ENCODE measurements at places on chromosomes 1 and 21.

GRCh38 chr1:17743008-17743647 lies 12.0 kb upstream of the ACTL8 start:
- no peak for DNase-seq

DNA sequence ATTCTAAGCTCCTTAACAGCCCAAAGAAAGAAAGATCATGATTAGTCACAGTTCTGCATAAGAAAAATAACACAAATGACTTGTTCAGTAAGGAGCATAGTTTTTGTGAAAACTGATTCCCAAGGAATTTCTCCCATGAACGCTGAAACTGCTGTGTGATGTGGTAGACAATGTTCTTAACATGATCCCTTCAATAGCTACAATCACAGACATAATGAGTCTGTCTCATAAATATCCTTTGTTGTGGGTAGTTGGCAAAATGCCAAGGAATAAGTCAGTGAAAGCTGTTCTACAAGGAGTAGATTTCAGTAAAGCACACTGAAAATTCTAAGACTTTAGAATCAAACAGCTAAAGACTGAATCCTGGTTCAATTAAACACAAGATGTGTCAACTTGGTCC lies 404.8 kb downstream of the HLX start:
- DNase-seq: no peak

- DNase-seq: no peak
Observed at GRCh38 chr1:42210421-42211133, 46.0 kb upstream of the GUCA2A start.

- no peak for DNase-seq
Observed at GRCh38 chr1:228151180-228151925, 1.6 kb downstream of the GJC2 start.

DNA sequence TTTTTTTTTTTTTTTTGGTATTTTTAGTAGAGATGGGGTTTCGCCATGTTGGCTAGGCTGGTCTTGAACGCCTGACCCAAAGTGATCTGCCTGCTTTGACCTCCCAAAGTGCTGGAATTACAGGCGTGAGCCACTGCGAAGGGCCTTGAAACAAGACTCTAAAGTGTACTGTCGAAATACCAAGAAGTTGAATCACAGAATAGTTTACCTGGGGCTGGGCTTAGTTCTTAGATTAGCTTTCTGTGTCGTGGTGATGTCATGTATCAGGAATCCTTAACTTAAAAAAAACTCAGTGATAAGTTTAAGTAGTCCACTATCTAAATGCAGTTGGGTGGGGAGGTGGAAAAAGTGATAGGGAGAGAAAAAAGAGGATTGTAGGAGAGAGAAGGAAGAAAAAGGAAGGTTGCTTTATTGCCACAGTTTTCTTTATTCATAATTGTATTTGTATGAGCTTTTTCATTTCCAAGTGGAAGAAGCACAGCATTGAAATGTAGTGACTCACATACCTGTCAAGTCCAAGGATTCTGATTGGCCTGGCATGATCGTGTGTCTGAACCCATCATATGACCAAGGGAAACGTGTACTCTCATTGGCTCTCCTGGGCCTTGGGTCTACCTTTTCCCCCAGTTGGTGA lies 13.4 kb downstream of the ITSN1 start:
- DNase-seq: no peak

DNA sequence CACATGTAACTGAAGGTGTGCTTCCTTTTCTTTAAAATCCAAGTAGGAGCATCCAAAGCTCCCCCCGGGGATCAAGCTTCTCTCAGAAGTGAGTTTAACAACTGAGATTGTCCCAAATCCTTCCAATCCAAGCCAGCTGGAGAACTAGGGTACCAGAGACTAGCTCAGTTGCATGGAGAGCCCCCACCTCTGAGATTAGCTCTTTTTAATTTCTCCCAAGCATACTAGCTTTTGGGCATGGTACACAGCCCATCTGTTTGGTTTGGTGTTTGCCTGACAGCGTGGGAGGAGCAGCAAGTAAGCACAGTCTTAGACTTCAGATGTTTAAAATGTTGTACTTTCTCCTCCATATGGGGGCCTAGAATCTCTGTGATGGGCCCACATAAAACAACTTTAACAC lies 142.8 kb downstream of the ASTN1 start:
- no peak for DNase-seq

- DNase-seq: no peak
Observed at GRCh38 chr1:101365878-101366277, 129.1 kb downstream of the S1PR1 start.

- DNase-seq: peak; percentile 89
Observed at GRCh38 chr1:180533266-180533987, 25.3 kb upstream of the OVAAL start.

GRCh38 chr1:8567146-8567545 lies 249.2 kb downstream of the SLC45A1 start:
- no peak for DNase-seq

GRCh38 chr1:6535214-6535613 lies 19.1 kb downstream of the NOL9 start:
- DNase-seq: no peak

GRCh38 chr1:184866991-184867788 lies 107.1 kb downstream of the NIBAN1 start:
- no peak for DNase-seq

- DNase-seq: no peak
Observed at GRCh38 chr1:110152133-110152785, 2.0 kb downstream of the SLC6A17 start.

GRCh38 chr1:113170519-113170918 lies 97.5 kb downstream of the LRIG2 start:
- no peak for DNase-seq

- no peak for DNase-seq
Observed at GRCh38 chr1:202288177-202288576, 53.6 kb downstream of the UBE2T start.

DNA sequence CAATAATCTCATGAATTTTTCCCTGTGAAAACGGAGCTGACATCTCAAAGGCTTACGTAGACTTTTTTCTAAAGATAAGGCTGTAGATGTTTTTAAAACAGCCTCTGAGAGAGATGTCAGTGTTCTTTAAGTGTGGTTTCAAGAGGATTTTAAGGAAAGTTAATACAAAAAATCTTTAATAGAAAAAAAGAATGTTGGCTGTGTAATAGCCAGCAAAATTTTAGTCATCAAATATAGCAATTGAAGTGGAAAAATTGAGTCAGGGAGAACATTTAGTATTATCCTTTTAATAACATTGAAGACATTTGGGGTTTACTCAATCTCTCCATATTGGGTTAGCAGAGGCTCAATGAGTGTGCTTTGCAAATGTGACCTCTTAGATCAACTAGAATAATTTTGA lies 38.6 kb upstream of the CHRM3 start:
- no peak for DNase-seq

GRCh38 chr1:48777219-48777895 lies 666 bp upstream of the BEND5 start:
- peak; percentile 64 for DNase-seq

- DNase-seq: no peak
Observed at GRCh38 chr1:176195547-176195946, 11.5 kb downstream of the COP1 start.

- peak; percentile 70 for DNase-seq
Observed at GRCh38 chr1:111747282-111747734, 8.1 kb upstream of the INKA2 start.

- no peak for DNase-seq
Observed at GRCh38 chr1:24796524-24796923, 51.3 kb downstream of the CLIC4 start.

GRCh38 chr1:208254862-208255261 lies 10.7 kb upstream of the PLXNA2 start:
- DNase-seq: no peak

GRCh38 chr1:172465617-172466016 lies 21.7 kb upstream of the PIGC start:
- DNase-seq: no peak

DNA sequence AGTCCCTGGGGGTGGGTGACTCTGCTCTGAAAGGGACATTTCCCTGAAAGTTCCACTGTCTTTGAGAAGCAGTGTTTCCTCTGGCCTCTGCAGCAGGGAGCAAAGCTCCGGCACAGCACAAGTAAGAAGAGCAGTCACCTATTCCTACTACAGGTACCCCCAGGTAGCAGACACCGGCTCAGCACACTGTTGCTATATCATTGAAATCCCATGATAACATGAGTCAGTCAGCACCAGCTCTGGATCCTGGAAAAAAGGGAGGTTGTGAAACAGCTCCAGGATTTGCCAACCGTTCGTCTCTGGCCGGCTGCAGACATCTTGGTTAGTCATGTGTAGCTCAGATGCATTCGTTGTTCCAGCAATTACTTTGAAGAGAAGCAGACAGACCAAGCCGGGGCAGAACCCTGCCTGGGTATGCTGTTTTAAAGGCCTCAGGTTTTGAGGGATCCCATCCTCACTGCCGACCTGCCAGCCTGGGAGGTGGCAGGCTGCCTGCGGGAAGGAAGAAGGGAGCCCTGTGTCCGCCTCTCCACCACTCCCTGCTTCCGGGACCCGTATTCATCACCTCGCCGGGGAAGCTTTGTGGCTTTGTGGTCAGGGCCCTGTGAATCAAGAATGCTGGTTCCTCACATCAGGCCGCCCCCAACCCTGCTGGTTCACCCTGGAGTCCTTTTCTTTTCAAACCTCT lies 139.2 kb downstream of the CLIC6 start:
- DNase-seq: no peak

- no peak for DNase-seq
Observed at GRCh38 chr1:15850471-15851001, 3.0 kb downstream of the SPEN start.

- DNase-seq: no peak
Observed at GRCh38 chr1:80994934-80995333, 805.8 kb upstream of the ADGRL2 start.

DNA sequence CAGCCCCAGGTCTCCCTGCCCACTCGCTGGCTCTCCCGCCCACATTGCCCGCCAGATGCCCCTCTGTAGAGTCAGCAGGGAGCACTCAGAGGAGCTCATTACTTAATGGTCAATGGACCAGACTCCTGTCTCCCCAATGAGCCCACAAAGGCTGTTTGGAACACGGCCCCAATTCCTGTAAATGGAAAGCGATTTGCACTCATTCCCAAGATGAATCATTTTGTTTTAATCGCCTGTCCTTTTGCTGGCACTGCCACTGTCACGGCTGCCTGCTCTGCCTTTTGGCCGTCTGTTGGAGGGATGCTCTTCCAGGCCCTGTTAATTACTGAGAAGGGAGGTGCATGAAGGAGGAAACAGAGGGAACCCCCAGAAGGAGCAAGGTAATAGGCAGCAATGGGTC lies 44.8 kb upstream of the ATP2B4 start:
- no peak for DNase-seq

DNA sequence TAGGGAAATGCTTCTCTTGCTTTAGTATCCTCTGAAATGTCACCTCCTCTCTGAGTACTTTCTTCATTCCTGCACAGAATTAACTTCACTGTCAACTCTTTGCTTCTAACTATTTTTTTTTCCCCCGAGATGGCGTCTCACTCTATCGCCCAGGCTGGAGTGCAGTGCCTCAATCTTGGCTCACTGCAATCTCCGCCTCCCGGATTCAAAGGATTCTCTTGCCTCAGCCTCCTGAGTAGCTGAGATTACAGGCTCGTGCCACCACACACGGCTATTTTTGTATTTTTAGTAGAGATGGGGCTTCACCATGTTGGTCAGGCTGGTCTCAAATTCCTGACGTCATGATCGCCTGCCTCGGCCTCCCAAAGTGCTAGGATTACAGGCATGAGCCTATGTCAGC lies 1.4 kb upstream of the PLPP3 start:
- no peak for DNase-seq

DNA sequence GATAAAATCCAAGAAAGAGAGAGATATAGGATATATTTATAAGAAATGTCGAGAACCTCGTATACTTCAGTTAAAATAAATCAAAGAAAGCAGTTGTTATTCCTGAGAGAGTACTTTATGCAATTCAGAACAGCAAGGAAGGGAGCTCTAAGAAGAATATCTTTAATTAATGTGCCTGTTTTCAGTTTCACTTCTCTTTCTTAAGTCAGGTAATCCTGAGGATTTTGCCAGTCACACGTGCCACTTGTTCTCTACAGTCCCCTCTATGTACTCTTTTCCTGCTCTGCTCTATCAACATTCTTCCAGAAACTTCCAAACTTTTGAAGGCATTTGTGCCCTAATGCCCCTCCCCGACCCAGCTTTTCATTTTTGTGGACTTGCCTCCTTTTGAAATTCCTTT lies 211.9 kb downstream of the AKT3 start:
- DNase-seq: no peak

DNA sequence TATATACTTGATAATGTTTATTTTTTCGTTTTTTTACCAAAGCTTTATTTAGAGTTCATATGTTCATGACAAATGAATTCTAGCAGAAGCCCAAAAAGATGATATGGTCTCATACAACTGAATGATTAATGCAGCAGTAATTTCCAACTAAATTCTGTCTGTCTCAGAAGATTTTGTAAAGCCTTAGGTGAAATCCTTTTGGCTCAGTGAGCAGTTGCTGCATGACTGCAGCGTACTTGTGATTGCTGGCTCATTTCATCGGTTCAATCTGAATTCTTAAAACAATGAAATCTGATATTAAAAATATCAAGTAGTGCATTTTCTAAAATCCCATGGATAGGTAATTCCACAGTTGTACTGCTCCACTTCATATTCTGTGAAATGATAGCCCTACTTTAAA lies 73.2 kb downstream of the AK5 start:
- DNase-seq: no peak

- DNase-seq: no peak
Observed at GRCh38 chr1:169604781-169605560, 18.7 kb upstream of the F5 start.

DNA sequence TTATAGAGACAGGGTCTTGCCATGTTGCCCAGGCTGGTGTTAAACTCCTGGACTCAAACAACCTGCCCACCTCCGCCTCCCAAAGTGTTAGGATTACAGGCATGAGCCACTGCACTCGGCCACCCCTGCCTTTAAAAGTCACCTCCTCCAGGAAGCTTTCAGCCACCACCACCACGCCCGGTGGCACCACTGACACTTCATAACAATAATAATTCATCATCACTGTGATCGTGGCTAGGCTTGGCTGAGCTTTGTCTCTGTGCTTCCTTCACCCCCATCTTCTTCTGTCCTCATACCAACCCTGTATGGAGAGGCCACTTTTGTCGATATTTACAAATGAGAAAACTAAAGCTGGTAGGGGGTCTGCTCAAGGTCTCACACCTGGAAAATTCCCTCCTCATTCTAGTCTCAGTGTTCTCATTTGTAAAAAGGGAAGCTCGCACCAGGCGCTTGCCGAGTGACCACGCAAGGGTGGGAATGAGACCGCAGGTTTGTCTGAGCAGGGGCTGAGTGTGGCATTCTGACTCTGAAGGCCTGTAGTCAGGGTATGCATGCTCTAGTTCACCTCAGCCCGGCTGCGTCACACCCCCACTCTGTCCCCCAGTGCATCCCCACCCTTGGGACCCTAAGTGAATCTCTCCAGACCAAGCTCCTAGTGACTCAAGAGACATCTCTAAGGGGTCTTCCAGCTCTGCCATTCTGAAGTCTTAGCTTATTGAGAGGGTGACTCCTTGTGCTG lies 12.9 kb upstream of the EPHA2 start:
- DNase-seq: no peak

- DNase-seq: peak; percentile 83
Observed at GRCh38 chr1:11654137-11654938, at the start of the genes FBXO2 and FBXO44. FBXO2 (minus strand) TSS chr1:11654429; CDS start chr1:11654340, 89 bp downstream. FBXO44 (plus strand) TSS chr1:11654877; CDS start chr1:11655836, 959 bp downstream.

DNA sequence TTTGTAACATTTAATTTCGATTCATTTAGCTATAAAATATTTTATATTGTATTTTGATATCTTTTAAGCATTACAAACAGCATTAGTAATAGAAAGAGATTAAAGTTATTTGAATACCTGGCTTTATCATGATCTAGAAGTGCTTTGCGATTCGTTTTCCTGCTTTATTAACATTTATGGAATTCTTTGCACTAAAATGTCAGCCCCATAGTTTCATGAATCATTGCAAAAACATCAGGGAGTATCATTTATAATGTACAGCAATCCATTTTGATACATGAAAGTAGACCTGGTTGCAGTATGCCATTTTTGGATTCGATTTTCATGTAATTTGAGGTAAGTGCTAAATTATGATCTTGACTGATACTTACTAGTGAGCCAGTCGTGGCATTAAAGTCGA lies 108.0 kb upstream of the DPYD start:
- DNase-seq: no peak

All from neural progenitor cell (in vitro differentiated cells).